ENCODE measurements at places on chromosomes 4 and X.

- peak; percentile 100 for DNase-seq
These were observed at the start of gene ASMTL for GRCh38 chrX:1452516-1453394. Gene ASMTL (minus strand): TSS chrX:1452909. CDS start chrX:1452840, 69 bp downstream.

GRCh38 chr4:74157154-74157553, 764 bp upstream of the MTHFD2L start:
- DNase-seq: no peak

DNA sequence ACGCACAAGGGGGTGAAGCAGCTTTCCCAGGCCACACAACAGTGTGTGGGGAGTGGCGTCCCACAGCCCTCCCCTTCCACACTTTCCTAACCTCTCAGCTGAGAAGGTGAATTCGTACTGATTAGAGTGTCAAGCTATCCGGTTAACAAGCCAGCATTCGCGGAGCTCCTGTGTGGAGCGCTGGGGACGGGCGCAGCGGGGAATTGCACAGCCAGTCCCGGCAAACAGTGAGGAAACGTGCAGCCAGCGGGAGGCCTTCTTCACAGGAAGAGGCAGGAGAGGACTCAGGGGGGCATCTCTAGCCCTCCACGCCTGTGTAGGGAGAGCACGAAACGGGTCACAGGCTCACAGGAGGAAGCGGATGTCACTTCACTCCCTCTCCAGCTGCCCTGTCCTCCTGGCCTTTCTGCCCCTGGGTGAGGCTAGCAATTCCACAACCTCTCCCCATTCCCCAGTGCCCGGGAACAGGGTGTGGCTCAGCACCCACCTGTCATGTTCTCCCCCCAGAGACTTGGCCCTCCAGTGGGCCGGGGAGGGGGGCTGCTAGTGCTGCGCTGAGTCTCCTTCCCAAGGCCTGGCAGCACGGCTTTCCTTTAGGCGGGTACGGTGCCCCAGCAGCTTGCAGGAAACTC, 117.3 kb downstream of the CPZ start:
- no peak for DNase-seq

DNA sequence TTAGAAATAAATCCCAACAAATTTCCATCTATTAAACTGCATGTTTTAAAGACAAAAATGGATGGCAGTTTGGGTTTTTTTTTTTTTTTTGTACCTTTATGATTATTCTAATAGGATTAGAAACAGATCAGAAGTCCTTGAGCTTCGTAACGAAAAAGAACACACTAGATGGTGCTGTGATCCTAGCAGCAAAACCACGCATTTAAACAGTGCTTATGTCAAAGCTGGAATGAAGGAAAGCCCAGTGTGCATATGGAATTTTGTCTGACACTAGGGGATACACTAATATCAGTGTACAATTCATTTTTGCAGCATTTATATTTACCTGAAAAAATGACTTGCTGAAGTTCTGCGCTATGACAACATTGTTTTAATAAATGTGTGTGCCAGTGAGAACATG, 229.1 kb downstream of the VEGFC start:
- no peak for DNase-seq

- no peak for DNase-seq
These were observed 330.2 kb upstream of the F9 start for GRCh38 chrX:139200346-139200745.

DNA sequence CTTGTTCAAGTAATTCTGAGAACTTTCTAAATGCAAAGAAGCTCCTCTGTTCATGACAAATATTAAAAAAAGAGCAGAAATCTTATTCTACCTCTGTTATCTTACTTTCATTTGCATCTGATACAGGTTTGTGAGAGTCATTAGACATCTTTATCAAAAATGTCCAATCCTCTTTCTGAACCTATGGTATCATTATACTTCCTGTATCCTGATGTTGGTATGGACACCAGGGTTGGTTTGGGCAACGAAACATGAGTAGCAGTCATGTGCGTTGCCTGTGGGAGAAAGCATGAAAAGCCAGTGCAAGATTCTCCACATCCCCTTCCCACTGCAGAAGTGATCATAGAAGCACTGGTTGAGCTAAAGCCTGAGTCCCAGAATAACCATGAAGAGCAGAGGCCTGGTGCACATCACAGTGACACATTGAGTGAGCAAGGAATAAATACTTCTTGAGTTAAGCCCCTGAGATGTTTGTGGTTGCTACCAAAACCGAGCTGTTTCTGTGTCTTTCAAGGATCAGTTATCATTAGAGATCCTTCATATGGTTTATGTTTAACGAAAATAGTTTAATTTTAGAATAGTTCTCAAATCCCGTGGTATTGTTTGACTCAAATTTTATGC, 197.2 kb downstream of the BANK1 start:
- no peak for DNase-seq

GRCh38 chr4:185207466-185207865, 1.9 kb upstream of the SNX25 start:
- DNase-seq: no peak

DNA sequence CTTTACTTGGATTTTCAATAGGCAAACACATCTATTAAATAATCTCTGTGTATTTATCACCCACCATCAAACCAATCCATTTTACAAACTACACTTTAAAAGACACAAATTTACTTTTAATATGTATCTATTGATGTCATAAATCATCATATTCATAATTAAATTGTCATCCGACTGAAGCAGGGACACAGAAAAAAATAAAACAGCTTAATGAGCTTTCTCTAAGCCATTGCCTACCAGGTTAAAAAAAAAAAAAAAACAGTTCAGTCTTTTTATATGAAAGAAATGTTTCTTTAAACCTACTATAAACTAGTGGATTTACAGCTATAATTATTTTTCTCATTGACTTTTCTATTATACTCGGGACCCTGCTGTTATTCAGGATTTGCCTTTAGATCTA, 57.3 kb downstream of the PABPC4L start:
- no peak for DNase-seq

- DNase-seq: no peak
These were observed 321.0 kb downstream of the OPHN1 start for GRCh38 chrX:68112321-68112720.

- DNase-seq: no peak
These were observed 155.8 kb upstream of the IGFBP7 start for GRCh38 chr4:57265831-57266582.

DNA sequence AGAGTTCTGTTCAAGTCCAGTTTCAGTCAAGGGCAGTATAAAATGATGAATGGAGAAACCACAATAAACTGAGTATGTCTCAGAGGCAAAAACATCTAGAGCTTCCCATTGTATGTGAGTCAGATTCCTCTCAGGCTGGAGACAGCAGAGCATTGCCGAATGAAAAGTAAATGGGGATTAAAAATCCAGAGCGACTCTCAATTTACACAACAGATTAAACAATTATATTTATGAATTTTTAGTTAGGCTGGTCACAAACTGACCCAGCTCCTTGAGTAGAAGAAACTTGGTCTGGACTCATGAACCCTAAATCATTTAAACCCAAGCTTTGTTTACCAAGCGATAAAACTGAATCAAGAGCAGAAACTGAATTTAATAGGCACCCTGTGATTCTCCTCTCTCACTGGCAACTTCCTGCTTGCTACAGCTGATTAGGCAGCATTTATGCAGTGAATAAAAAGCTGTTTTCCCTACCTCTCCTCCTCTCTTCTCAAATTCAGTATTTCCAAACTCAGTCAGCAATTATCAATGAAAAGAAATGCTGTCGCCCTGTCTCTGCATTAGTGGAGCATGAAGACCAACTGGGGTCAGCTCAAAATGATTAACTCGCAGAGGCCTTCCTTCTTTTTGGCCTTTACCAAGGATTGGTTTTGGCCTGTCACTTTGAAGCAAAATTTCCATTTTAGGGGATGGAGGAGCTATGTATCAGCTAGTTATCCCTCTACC, 568.0 kb downstream of the PDHA2 start:
- DNase-seq: no peak

- DNase-seq: no peak
These were observed 63.2 kb downstream of the CLDN22 start for GRCh38 chr4:183256756-183257385.

DNA sequence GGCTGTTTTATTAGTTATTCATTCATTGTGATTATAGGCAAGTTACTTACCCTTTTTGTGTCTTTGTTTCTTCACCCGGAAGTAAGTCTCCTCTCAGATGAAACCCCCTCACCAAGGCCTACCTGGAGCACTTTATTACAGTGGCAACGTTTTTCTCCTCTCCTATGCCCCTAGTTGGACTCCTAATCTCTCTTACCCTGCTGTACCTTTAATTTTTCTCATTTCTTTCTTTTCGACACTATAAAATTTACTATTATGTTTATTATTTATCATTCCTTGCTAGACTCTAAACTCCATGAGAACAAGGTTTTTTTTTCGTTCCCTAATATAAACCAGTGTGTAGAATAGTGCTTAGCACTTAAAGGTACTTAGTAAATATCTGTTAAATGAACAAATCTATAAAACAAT, 17.5 kb downstream of the STAP1 start:
- DNase-seq: no peak

- no peak for DNase-seq
These were observed 2.8 kb upstream of the ARHGAP4 start for GRCh38 chrX:153928846-153929245.

DNA sequence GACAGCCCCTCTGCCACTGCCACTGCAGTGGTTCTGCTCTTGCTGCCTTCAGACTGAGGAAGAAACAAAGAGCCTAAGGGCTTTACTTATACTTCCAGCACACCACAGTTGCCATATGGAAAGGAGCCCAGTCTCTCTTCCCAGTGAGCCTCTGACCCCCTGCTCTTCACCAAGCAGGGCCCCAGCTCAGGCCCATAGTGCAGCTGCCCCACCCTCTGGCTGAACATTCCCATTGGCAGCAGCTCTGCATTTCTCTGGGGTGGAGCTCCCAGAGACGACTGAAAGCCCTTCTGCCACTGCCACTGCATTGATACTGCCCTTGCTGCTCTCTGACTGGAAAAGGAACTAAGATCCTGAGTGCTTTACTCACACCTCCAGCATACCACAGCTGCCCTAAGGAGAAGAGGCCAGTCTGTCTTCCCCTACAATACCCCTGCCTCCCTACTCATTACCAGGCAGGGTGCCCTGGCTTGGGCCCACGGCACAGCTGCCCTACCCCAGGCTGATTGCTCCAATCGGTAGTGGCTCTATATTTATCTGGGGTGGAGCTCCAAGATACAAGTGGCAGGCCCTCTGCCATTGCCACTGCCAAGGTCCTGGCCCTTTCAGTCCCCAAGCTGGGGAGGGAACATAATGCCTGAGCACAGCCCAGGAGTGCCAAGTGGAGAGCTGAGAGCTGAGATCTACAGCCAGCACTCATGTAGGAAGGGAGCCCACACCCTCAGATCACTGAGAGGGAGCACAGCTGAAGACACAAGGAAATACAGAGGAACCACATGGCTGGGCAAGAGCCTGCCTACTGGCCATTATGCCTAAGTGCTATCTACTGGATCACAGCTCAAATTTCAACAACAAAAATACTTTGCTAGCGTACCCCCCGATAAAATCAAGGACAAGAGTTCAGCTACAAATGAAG, 36.0 kb downstream of the AWAT2 start:
- no peak for DNase-seq

DNA sequence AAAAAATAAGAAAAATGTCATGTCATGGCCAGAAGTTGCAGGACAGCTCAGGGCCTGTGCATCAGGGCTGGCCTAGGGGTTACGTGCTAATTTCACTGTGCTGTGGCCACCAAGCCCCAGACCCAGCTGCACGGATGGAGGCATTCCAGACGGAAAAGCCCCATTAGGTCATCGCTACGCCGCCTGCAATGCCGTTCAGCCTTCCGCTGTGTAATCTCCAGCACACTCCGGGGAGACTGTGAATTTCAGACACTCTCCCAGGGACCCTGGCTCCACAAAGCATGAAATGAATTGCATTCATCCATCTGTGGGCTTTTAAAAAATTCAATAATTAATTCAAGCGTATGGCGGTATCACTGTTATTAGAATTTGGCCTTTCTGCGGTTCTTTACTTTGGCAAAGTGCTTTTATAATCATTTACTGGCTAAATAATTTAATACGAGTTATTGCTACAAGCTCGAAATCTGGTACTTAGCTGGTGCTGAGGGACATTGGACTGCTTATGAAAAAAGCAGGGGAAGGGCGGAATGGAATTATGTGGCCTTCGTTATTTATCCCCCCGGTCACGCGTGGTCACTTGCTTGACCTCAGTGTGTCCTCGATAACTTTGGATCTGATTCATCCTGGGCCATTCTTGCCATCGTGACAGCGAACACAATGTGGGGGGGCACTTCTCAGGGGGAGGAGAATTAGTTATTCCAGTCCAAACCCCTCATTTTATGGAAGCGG, 9.0 kb upstream of the NSG1 start:
- no peak for DNase-seq

DNA sequence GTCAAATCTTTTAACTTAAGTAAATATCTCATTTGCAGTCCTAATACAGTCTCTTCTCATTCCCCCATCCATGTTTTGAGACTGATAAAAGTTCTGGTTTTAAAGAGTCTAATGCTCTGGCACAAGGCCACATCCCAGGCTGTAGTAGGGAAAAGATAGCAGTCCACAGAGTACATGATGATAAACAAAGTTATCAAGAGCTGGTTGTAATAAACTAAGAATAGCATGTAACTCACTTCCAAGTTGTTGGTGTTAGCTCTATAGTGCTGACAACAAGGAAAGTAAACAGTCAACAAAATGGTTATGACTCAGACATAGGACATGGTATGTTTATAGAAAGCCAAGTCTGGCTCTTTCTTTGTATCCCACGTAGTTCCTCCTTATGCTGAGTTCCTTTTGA, 21.8 kb upstream of the AREG start:
- DNase-seq: no peak

DNA sequence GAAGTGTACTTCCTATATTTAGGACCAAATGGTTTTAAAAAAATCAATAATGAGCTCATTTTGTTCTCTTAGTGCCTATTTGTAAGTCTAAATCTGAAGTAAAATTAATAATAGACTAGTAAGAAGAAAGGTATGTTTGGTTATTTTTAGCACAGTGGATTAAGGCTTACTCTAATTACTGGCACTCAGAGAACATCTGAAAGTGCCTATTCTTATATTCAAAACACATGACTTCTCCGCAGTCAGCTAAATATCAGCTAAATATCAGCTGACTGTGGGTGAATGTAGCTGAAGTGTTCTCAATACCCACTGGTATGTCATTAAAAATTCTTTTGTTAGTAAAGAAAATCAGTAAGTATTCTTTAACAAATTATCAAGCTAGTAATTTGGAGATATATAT, 6.0 kb downstream of the AP1S2 start:
- DNase-seq: no peak

DNA sequence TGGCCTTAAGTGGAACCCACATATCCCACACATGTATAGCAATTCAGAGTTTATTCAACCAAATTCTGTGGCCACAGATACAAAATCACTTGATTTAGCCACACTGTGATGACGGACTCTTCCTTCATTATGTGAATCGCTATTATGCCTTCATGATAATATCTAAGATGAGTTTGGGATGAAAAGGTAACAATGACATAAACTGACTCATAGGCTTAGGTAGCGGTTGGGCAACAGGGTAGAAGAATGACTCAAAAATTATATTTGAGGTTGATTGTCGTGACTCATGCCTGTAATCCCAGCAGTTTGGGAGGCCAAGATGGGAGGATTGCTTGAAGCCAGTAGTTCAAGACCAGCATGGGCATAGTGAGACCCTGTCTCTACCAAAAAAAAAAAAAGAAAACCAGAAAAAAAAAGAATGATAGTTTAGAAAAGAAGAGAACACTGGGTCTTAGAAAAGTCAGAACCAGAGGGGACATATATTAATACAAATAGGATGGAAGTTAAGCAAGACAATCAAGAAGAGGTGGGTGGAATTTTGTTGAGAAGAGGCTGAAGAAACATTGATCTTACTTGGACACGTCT, 70.4 kb upstream of the USP9X start:
- no peak for DNase-seq

- no peak for DNase-seq
These were observed 65.0 kb upstream of the MAGEB2 start for GRCh38 chrX:30150196-30150895.

GRCh38 chr4:1021386-1022050, 10.1 kb downstream of the FGFRL1 start:
- no peak for DNase-seq
